WERI-Rb-1 (cell line): ENCODE measurements at places on chromosomes 12 and 14.

GRCh38 chr14:100410056-100410565, 87.0 kb downstream of the SLC25A47 start:
- DNase-seq = no peak

DNA sequence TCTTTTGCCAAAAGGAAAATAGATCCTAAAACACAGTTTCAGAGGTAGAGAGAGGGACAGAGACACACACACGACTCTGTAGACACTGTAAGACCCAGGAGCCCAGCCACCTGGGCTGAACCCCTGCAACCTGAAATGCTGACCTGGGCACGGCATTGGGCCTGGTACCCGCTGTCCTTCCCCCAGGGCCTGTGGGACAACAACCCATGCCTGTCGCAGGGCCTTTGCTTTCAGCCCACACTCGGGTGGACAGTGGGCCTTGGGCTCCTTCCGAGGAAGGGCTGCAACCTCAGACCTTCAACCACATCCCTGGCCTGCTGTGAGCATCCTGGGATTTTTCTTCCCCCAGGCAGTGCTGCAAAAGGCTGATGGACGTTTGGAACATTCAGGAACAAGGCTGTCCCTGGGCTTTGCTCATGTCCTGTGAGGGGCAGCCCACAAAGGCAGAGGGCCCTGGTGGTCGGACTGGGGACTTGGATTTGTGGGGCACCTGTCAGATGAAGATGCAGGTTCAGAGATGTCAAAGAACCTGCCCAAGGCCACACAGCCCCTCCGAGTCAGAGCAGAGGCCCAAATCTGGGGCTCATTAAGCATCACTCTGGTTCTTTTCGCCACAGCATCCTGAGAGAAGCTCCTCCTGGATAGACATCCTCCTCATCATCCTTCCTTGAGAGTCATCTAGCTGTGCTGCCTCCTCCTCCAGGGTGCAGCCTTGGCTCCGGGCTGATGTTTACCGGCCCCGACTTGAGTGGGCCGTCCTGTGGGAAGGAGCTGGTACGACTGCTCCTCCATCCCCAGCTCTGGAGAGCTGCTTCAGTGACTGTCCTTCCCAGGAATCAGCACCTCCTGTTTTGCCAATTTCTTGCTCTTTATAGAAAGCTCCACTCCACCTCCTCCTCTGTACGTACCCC, 32.7 kb downstream of the CCDC92 start:
- DNase-seq = no peak

GRCh38 chr12:101764051-101764792, 25.0 kb upstream of the SYCP3 start:
- no peak for DNase-seq

DNA sequence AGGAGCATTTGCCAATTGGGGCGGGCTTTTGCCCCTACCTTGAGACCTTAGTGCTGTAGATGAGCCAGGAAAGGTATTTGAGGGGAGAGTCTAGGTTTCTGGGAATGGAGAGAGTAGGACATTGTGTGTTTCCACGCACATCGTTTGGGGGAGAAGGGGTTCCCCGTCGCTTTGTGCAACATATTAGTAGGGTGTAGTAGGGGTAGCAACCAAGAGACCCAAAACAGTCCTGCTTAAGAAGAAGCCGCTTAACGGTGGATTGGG, 694 bp upstream of the PTGES3 start:
- no peak for DNase-seq

DNA sequence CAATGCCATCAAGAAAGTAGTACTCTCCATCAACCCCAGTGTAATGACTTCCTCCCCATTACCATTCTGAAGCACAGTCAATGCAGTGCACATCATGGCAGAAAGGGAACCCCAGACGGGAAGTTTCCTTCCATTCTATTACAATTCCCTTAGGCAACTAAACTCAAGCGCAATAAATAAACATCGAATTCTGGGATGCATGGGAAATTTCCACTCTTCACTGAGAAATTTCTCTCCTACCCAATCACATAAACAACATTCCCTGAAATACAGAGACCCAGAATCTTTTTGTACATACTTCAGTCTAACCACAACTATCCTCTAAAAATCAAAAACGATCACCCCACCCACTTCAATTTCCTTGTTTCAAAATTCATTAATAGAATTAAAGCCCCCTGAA, 20.0 kb downstream of the SARNP start:
- no peak for DNase-seq

- DNase-seq = no peak
Measured at GRCh38 chr12:11067514-11067913, 5.4 kb upstream of the TAS2R46 start.

GRCh38 chr14:59155886-59156285, 32.6 kb upstream of the DAAM1 start:
- DNase-seq = no peak

DNA sequence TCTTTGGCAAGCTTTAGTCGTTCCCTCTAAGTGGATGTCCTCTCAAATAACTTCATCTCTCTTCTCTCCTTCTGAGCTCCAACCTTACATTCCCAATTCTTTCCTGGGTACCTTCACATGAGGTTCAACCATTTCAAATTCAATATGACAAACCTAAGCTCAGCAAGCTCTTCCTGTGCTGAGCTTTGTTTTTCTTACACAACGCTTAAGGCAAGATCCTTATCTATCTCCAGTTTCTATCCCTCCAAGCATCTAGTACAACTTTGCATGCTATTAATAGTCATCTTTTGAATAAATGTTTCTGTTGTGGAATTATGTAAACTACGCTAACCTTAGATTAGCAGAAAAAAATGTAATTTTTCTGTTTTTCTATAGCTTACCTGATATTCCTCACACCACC, 63.7 kb upstream of the IFNG-AS1 start:
- DNase-seq = no peak

- no peak for DNase-seq
Measured at GRCh38 chr14:103738166-103738565, 22.6 kb downstream of the ZFYVE21 start.

GRCh38 chr14:93749076-93749420, 39.2 kb downstream of the PRIMA1 start:
- no peak for DNase-seq

- no peak for DNase-seq
Measured at GRCh38 chr14:64855721-64856528, 23.8 kb downstream of the SPTB start.

- no peak for DNase-seq
Measured at GRCh38 chr12:132078190-132078589, 65.9 kb downstream of the DDX51 start.

- no peak for DNase-seq
Measured at GRCh38 chr12:40551466-40551865, 140.8 kb upstream of the CNTN1 start.

DNA sequence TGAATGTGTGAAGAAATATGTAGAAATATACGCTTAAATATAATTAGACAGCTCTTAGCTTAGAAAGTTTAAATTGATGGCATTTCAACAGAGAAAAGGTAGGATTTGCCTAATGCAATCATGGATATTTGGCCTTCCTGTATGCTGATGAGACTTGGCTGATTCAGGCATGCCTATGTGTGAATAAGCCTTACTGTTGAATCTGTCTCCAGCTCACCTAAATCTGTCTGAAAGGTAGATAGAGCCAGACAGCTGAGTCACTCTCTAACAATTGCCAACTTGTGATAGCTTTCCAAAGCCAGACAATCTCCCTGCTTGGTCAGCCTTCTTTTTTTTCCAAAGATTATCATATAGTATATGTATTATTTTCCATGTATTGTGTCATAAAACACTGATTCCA, 92.8 kb upstream of the FLRT2 start:
- DNase-seq = no peak

DNA sequence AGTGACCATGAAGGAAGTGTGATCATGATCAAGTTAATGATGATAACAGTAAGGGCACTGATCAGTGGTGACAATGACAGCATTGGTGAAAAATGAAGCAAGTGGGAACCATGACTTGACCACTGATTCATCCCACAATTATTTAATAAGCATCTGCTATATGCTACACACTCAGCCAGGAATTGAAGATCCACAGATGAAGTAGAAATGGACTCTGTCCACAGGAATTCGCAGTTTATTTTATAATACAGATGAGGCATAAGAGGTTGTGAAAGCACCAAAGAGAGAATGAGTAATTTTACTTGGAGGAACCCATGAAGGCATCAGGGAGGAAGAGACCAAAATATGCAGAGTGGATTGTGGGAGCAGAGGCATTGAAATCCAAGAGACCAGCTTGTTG, 33.8 kb upstream of the SMUG1 start:
- no peak for DNase-seq

- DNase-seq = no peak
Measured at GRCh38 chr12:106645074-106645421, 62.2 kb downstream of the RFX4 start.

GRCh38 chr14:66638689-66639088, 130.7 kb downstream of the GPHN start:
- DNase-seq = no peak

GRCh38 chr12:91496337-91496736, 313.7 kb upstream of the DCN start:
- DNase-seq = no peak

GRCh38 chr14:63840981-63841380, 11.8 kb upstream of the SYNE2 start:
- peak; percentile 63 for DNase-seq

- no peak for DNase-seq
Measured at GRCh38 chr14:87869619-87870583, 123.1 kb downstream of the GALC start.

- no peak for DNase-seq
Measured at GRCh38 chr12:14066021-14066420, 84.6 kb upstream of the GRIN2B start.

DNA sequence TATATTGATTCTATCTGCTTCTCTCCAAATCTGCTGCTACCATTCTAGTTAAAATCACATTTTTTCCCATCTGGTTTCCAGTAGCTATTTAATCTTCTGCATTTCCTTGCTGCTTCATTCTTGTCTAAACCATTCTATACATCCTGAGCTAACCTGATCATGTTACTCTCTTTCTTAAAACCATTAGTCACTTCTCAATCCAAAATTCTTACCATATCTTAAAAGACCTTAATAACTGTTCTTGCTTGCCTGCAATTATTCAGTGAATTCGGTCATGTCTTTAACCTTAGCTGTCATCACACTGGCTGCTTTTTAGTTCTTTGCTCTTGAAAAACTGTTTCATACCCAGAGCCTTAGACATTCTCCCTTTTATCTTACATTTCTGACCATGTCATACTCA, 56.4 kb upstream of the PZP start:
- DNase-seq = no peak

GRCh38 chr12:93373961-93374656, 3.6 kb upstream of the NUDT4 start:
- DNase-seq = no peak

DNA sequence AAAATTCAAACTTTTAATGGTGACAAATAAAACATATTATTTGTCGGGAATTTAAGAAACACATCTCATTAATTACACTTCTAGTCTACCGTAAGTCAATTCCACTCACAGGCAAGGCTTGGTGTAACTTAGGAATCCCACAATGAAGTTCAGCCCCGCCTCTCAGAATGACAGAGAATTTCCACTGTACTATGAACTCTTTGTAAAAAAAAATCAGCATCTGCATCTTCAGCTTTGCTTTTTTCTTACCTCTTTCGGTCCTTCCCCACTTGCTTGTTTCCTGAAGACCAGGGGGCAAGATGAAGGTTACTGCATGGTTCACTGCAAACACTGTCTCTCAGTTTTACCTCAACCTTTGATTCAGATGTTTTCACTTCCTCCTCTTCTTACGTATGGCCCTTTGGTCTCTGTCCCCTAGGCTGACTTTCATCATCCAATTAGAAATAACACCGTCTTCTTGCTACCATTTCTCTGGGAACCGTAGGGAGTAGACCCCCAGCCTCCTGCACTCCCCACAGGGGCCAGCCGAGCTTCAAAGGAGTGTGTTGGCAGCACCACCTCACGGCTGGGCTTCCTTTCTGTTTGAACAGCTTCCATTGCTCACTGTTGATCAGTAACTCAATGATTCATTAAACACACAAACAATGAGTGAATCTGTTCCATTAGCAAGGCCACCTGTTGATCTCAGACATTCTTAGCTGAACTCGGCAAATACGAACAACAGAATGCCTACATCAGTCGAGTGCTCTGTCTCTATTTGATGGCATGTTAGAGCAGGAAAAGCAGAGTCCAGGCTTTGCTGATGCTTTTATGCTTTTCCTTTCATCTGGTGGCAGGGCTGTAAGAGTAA, 343.0 kb downstream of the BMP4 start:
- DNase-seq = no peak

GRCh38 chr12:1429980-1430379, 164.4 kb downstream of the FBXL14 start:
- no peak for DNase-seq

DNA sequence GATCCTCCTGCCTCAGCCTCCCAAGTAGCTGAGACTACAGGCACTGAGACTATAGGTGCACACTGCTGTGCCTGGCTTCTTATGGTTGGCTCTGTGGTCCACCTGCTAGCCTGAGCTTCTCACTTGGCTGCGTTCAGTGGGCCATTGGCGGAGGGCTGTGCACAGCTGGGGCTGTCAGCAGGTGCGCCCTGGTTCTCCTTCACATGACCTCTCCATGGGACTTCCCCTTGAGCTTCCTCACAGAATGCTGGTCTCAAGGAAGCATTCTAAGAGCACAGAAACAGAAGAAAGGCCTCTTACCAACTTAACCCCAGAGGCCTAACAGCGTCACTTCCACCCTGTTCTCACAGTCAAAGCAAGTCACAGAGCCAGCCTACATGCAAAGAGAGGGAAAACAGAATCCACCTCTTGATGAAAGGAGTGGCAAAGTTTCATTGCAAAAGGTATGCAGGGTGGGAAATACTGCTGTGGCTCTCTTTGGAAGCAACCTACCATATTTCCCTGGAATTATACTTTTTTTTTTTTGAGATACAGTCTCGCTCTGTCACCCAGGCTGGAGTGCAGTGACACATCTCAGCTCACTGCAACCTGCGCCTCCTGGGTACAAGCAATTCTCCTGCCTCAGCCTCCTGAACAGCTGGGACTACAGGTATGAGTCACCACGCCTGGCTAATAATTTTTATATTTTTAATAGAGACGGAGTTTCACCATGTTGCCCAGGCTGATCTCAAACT, 9.3 kb downstream of the RILPL2 start:
- DNase-seq = no peak

GRCh38 chr14:32201816-32202490, at the start of gene RNU6-7:
Gene RNU6-7 (plus strand): TSS chr14:32202045.
- DNase-seq = peak; percentile 64

DNA sequence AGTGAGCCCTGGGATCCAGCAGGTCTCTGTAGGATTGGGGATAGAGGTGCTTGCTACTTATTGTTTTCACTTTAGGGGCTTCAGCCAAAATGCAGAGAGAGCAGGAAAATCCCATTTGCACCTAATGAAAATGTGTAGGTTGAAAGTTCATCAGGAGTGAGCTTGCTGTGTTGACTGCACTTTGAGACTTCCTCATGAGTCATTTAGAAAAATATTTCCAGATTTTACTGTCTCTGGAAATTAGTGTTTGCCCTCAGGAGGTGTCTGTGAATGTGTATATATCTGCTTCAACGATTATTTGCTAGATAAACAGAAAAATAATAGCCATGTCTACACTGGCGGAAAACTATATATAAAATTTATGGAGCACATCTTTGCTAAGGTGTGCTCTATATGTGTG, 159.3 kb downstream of the CAND1 start:
- DNase-seq = no peak

- no peak for DNase-seq
Measured at GRCh38 chr14:103185051-103186029, 62.1 kb downstream of the TNFAIP2 start.

- DNase-seq = no peak
Measured at GRCh38 chr12:28824193-28824846, 324.8 kb upstream of the FAR2 start.
